ENCODE measurements at places on chromosomes 3 and 15.

DNA sequence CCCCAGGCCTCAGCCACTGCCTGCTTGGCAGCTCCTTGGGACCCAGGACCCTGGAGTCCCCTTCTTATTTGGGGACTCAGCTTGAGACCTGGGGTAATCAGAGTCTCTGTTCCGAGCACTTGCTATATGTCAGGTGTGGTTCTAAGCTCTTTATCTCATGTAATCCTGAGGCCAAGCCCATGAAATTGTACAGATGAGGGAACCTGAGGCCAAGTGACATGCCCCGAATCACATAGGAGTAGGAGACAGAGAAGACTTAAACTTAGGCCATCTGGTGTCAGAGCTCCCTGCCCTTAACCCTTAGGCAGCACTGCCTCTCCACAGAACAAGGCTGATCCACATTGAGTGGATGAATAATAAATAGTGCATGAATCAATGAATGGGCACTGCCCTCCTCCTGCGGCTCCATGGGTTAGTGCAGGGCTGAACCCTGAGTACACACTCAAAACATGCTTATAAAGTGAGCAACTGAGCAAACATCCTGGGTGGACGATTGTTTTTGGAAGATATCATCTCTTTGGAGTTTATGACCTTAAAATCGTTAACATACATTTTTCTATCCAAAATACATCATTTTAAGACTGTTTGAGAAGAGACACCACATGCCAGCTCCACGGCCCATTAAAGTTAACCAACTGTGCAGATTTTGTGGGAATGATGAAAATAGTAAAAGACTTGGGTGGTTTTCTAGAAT, 33.2 kb upstream of the IQSEC1 start:
- peak; percentile 30 for DNase-seq

- no peak for DNase-seq
Observed at GRCh38 chr3:39569095-39569494, 101.6 kb downstream of the MOBP start.

DNA sequence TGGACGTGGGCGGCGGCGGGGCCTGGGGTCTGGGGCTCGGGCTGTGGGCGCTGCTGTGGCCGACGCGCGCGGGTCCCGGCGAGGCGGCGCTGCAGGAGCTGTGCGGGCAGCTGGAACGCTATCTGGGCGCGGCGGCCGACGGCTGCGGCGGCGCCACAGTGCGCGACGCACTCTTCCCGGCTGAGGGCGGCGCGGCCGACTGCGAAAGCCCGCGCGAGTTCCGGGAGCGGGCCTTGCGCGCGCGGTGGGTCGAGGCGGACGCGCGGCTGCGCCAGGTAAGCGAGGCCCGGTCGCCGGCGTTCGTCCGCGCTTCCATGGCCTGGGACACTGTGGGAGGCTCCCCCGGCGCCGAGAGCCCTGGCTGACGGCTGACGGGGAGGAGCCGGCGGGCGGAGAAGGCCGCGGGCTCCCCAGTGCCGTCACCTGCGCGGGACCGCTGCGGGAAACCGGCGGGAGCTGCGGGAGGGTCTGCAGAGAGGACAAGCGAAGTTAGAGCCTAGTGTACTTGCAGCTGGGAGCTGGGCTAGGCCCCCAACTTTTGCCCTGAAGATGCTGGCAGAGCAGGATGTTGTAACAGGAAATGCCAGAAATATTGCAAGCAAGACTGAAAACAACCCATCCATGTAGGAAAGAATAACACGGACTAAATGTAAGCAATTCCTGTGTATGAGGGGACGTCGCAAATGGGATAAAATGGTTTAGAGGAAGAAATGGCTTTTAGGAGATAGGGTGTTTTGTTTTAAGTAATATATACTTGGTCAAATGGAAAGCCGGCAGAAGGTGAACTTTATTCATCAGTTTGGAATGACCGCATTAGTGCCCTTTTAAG, 847 bp downstream of the WHAMM start:
- peak; percentile 45 for DNase-seq

DNA sequence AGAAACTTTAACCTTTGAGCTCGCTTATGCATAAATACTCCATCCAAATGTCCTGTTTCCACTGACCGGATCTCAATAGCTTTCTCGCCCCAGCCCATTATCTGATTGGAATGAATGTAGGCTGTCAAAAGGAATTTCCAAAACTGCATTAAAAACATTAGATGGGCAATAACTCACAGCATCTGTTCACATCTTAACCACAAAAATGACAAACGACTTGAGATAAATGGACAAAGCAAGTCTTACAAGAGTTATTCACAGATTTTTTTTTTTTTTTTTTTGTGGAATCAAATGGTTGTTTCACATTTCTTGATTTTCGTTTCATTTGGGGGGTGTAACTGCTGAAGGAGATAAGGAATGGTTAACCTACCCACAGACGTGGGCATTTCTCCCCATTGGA, 39.7 kb upstream of the SLC2A2 start:
- DNase-seq = no peak

- no peak for DNase-seq
Observed at GRCh38 chr3:7484636-7485035, 623.7 kb downstream of the GRM7 start.

- DNase-seq = no peak
Observed at GRCh38 chr15:48049736-48050135, 71.1 kb upstream of the SLC24A5 start.

GRCh38 chr3:181610973-181611265, 100.8 kb upstream of the SOX2 start:
- no peak for DNase-seq

DNA sequence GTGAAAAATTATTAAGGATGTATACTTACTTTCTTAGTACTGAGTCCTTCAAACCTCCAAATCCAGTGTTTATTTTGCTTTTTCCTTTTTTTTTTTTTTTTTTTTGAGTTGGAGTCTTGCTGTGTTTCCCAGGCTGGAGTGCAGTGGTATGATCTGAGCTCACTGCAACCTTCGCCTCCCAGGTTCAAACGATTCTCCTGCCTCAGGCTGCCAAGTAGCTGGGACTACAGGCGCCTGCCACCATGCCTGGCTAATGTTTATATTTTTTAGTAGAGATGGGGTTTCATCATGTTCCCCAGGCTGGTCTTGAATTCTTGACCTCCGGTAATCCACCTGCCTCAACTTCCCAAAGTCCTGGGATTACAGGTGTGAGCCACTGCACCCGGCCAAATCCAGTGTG, 67.5 kb downstream of the KAT2B start:
- DNase-seq = no peak

DNA sequence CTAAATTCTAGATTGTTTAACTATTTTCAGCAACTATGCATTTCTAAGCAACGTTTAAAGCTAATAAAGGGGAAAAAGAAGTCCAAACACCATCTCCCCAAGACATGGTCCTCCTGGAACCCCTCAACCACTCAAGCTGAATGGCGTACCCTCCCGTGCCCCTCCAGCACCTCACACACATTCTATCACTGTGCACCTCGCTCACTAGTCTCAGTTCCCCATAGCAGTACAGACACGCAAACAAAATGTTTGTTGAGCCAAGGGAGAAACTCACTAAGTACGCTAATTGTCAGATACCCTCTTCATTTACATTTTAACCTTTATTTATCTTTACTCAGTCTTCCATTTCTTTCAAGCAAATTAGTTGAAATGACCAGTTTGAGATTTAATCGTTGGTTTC, 48.8 kb downstream of the ACAP2 start:
- DNase-seq = no peak

DNA sequence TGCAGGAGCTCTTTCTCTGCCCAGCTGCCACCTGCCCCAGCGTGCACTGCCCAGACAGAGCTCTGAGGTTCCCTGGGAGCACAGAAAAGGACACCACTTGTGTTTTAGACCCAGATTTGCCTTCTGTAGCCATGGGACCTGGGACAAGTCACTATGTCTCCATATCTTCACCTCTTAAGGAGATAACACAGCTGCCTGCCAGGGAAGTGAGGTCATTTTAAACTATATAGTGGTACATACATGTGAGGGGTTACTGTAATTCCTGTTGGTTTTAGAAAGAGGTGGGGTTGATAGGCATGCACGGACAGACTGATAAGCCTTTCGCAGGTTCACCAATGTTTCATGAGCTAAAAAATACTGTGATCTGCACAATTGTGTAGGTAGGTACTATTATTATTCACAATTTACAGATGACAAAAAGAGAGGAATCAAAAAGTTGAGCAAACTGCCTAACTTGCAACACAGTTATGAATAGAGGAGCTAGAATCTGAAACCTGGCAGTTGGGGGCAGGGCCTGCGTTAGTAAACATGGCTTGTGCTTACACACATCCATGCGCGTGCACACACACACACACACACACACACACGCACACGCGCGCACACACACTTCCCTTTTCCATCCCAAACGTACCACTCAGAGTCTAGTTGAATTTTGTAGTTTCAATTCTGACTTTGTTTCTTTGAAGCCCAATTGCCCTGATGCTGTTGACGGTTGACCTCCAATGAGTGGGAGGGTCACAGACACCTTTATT, 193.6 kb downstream of the FAM43A start:
- DNase-seq = no peak

- DNase-seq = no peak
Observed at GRCh38 chr3:153182501-153183293, 20.7 kb downstream of the RAP2B start.

- DNase-seq = no peak
Observed at GRCh38 chr15:66008940-66009562, 139.8 kb downstream of the RAB11A start.

- peak; percentile 89 for DNase-seq
Observed at GRCh38 chr15:86608461-86609205, 529.0 kb downstream of the AGBL1 start.

DNA sequence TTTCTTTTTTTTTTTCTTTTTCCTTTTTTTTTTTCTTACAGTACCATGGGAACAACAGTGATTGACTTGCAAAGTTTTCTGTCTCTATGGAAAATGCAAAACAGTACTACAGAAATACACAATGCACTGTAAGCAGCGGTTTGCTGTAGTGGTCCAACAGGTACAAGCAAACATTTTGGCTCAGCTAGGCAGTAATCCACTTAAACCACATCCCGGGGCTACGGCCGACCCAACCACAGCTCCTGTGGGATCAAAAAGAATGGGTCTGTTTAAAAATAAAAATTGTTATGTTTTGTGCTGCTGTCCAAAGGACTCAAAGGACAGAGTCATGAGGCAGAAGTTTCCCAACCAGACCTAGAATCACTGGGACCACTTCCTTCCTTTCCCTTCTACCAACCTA, 667.1 kb upstream of the ADAMTS9 start:
- no peak for DNase-seq

Data from SHP77 (cell line).